ENCODE measurements at places on chromosomes 12 and 14. TPM values are rescaled to one million over a fixed set of nuclear protein-coding genes. Genes with fewer than 3 reads are reported as not detected.

ACOT2 gene
- total RNA-seq, result 29.4 TPM

RASAL1 gene
- 58.3 TPM for total RNA-seq

CABP1 gene
- total RNA-seq, result 2.0 TPM

HOXC12 gene
- total RNA-seq, result not detected

WIF1 gene
- not detected for total RNA-seq

DNA sequence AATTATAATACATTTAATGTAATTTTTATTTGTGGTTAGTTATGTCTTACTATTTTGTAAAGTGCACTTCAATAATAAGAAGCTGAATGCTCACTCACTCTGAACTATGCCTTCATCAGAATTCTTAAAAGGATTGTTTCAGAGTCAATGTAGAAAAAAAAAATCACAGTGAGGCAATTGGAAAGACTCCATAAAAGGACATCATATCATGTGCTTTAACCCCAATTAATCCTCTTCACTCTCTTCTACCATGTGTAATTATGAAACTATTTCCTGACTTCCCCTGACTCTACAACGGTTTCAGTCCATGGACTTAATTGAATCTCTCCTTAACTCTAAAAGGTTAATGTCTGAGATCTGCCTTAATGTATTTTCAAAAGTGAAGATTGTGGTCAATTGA, 250.4 kb upstream of the ALG10 start:
- no peak for DNase-seq

- no peak for DNase-seq
Measured at GRCh38 chr12:120978296-120979219, at the start of gene HNF1A. HNF1A (plus strand) TSS chr12:120978543; CDS start chr12:120978769, 226 bp downstream.

DNA sequence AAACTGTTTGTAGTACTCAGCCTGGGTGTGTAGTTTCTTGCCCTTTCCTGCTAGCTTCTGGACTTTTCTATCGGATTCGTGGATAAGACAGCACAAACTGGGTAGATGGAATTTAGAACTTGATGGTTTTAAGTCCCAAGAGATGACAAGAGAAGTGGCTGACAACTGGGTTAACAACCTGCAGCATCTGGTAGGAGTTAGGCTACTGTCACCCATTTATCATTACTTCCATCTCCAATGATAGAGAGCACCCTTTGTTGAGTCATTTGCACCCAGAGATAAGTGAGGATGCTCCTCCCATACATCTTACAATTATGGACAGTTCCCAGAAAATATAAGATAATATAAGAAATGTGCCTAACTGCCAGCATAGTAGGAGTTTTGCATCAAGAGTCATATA, 50.2 kb upstream of the FLRT2 start:
- DNase-seq, result no peak

- no peak for DNase-seq
Measured at GRCh38 chr14:68981539-68981976, 2.5 kb upstream of the ACTN1 start.

Measured in kidney (tissue), 22 donors.